ENCODE measurements at places on chromosomes 2 and 18. TPM values are rescaled to one million over a fixed set of nuclear protein-coding genes. Genes with fewer than 3 reads are reported as not detected.

- peak; percentile 34 for DNase-seq
- H3K27ac ChIP-seq = no peak overlapping the region
- no peaks in the 10 kb centered on the region for H3K27me3 ChIP-seq
- H3K36me3 ChIP-seq = no peaks in the 10 kb centered on the region
Observed at GRCh38 chr2:23436346-23437098, 51.5 kb downstream of the KLHL29 start.

- no peaks in the 10 kb centered on the region for H3K27me3 ChIP-seq
- H3K27ac ChIP-seq = no peak overlapping the region
- no peaks in the 10 kb centered on the region for H3K4me1 ChIP-seq
- DNase-seq = no peak
Observed at GRCh38 chr2:221415789-221416188, 156.3 kb downstream of the EPHA4 start.

DNA sequence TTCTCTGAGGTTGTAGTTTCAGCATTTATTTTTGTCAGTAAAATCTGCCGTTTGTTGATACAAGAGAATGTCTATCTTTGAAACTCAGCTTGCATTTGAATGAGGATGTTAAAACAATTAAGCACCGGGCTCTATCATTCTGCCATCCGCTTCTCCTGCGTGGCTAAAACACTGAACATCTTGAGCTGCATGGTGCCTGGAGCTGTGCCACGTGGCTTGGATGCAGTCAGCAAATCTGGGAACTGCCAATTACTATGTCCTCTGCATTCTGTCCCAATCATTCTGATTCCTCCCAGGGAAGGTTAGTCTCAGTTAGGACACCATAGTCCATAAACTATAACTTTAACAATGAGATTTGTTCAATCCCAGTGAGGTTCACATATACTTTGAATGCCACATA is 598.4 kb downstream of the FBXO15 start:
- H3K36me3 ChIP-seq = no peaks in the 10 kb centered on the region
- DNase-seq = peak; percentile 1
- no peaks in the 10 kb centered on the region for H3K4me1 ChIP-seq
- no peaks in the 10 kb centered on the region for H3K27me3 ChIP-seq

- no peak overlapping the region for H3K4me3 ChIP-seq
- no peaks in the 10 kb centered on the region for H3K27me3 ChIP-seq
- DNase-seq = peak; percentile 11
- H3K36me3 ChIP-seq = no peaks in the 10 kb centered on the region
- H3K27ac ChIP-seq = no peak overlapping the region
Observed at GRCh38 chr18:36073676-36074075, 6.3 kb upstream of the RPRD1A start.

GRCh38 chr2:35973132-35973736 is 382.3 kb upstream of the CRIM1 start:
- H3K4me3 ChIP-seq = no peak overlapping the region
- H3K27me3 ChIP-seq = no peaks in the 10 kb centered on the region
- H3K36me3 ChIP-seq = no peaks in the 10 kb centered on the region
- no peak overlapping the region for H3K27ac ChIP-seq
- peak; percentile 42 for DNase-seq

- no peak overlapping the region for H3K4me3 ChIP-seq
- no peak overlapping the region for H3K27ac ChIP-seq
- peak; percentile 16 for DNase-seq
- H3K4me1 ChIP-seq = no peaks in the 10 kb centered on the region
Observed at GRCh38 chr18:55124078-55124763, 165.0 kb upstream of the CCDC68 start.

DNA sequence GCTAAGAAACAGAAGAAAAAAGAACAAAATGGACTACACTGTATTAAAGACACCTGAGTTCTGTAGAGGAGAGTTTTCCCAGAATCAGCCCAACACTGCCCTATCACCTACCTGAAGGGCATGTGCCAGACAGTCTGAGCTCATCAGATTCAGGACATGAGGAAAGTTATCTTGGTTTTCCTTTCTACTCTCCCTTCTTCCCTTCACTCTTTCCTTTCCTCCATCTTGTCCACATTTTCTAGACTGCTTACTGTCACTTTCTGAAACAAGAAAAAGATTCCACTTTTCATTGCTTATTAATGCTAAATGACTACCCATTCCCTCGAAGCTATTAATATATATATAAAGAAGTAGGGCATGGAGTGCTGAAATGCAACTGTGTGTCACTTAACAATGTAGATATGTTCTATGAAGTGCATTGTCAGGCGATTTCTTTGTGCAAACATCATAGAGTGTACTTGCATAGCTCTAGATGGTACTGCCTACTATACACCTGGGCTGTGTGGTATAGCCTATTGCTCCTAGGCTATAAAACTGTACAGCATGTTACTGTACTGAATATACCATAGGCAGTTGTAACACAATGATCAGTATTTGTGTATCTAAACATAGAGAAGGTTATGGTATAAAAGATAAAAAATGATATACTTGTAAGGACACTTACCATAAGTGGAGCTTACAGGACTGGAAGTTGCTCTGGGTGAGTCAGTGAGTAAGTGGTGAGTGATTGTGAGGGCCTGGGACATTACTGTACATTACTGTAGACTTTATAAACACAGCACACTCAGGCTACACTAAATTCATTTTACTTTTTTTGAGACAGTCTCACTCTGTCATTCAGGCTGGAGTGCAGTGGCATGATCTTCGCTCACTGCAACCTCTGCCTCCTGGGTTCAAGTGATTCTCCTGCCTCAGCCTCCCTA is 145.5 kb upstream of the ITGA6 start:
- peak; percentile 92 for DNase-seq
- no peak overlapping the region for H3K4me3 ChIP-seq
- H3K27ac ChIP-seq = peak overlapping the region; percentile 67

DNA sequence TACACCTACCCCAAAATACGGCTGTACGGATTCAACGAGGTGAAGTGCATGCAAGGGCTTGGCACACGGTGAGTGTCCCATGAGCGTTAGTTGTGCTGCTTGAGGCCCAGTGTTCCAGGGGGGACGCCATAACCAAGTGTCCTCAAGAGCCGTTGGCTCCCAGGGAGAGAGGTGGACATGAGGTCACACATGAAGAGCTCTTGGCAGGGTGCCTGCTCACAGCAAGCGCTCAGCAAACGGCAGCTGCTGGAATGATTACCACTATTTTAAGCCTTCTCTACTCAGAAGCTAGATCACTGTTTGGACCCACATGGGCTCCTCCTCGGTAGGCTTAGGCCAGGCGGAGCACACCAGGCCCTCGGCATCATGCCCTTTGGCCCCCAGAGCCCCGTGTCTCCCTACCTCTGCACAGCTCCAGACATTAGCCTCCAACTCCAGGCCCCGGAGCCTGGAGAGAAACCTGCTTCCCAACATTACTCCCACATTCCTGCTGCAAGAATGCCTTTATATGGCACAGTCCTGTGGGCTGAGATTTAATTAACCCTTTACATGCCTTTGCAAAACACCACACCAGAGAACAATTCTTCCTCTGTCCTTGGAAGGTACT is 68.4 kb upstream of the PPP1CB start:
- no peaks in the 10 kb centered on the region for H3K27me3 ChIP-seq
- DNase-seq = peak; percentile 86
- peaks cover 23% of the 10 kb centered on the region for H3K4me1 ChIP-seq
- H3K36me3 ChIP-seq = no peaks in the 10 kb centered on the region
- H3K27ac ChIP-seq = peak overlapping the region; percentile 33

- no peak overlapping the region for H3K27ac ChIP-seq
- DNase-seq = no peak
- peaks cover 14% of the 10 kb centered on the region for H3K4me1 ChIP-seq
Observed at GRCh38 chr2:240250150-240250984, 109.9 kb upstream of the OTOS start.

GRCh38 chr2:68911709-68912108 is 40.5 kb upstream of the BMP10 start:
- no peak overlapping the region for H3K27ac ChIP-seq
- no peaks in the 10 kb centered on the region for H3K27me3 ChIP-seq
- peaks cover 10% of the 10 kb centered on the region for H3K4me1 ChIP-seq
- DNase-seq = no peak
- H3K4me3 ChIP-seq = no peak overlapping the region

GRCh38 chr2:69615969-69616368 is 27.6 kb downstream of the AAK1 start:
- no peak for DNase-seq
- H3K4me1 ChIP-seq = peaks cover 17% of the 10 kb centered on the region
- no peak overlapping the region for H3K27ac ChIP-seq
- no peaks in the 10 kb centered on the region for H3K27me3 ChIP-seq
- H3K36me3 ChIP-seq = peaks cover under 1% of the 10 kb centered on the region

DNA sequence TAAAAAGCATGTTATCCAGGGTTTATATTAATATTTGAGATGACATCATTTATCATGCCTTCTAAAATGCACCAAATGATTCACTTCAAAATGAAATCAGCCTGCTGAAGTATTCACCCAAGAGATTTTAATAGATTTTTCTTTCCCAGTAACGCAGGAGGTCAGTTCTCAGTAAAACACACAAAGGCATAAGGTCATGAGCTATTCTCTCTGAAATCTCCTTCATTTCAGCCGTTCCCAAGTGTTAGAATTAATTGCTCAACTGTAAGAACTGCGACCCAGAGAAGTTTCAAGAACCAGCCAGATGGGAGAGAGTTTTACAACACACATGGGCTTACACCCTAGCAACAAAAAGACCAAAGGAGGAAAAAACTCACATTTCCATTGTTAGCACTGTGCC is 84.2 kb upstream of the PHLPP1 start:
- no peak overlapping the region for H3K27ac ChIP-seq
- H3K36me3 ChIP-seq = no peaks in the 10 kb centered on the region
- no peak overlapping the region for H3K4me3 ChIP-seq
- no peak for DNase-seq
- H3K27me3 ChIP-seq = peaks cover 4% of the 10 kb centered on the region
- H3K4me1 ChIP-seq = no peaks in the 10 kb centered on the region

DNA sequence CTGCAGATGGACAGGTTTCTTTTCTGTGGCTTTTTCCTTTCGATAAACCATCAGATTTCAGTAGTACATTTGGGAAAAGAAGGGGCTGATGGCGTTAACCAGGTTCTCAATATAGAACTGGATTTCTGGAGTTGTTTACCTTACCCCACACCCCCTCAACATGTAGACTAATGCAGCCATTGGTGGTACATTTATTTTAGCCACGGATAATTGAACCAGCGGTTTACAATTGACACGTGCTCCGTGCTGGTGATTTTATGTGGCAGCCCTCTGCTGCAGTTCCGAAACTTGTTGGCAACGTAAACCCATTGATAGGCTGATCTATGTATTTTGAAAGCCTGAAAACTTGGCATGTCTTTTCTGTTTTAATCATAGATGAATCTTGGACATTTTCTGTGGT is 5.4 kb downstream of the SOX11 start:
- peak overlapping the region; percentile 79 for H3K4me3 ChIP-seq
- H3K36me3 ChIP-seq = no peaks in the 10 kb centered on the region
- H3K27me3 ChIP-seq = no peaks in the 10 kb centered on the region
- H3K27ac ChIP-seq = peak overlapping the region; percentile 95

DNA sequence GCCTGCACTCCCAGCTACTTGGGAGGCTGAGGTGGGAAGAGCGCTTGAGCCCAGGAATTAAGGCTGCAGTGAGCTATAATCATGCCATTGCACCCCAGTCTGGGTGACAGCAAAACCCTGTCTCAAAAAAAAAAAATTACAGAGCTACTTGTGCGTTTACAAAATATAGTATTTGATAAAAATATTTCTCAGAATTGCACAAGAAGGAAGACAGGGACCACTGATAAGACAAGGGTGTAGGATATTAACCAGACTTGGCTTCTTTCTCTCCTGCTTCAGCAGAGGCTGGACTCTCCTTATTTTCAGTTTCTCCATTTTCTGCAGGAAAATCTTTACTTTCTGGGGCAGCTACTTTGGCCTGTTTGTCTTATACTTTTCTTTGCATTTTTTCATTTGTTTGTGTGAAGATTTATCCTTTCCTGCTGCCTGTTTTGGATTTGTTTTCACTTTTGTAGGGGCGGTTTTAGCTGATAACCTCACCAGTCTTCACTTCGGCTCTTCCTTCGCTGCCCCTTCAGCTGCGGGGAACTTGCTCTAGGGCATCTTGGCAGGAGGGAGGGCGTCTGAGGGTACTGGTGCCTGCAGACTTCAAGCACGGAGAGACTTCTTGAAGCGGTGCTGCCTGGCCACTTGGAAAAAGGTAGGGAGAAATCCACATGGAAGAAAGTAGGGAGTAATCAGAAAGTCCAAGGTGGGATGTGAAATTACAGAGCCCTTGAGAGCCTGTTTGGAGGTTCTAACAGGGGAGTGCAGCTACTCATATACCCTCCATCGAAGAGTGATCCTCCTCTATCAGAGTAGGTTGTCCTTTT is 14.9 kb upstream of the ZDBF2 start:
- H3K27ac ChIP-seq = no peak overlapping the region
- H3K27me3 ChIP-seq = peaks cover 57% of the 10 kb centered on the region
- H3K36me3 ChIP-seq = no peaks in the 10 kb centered on the region
- H3K4me1 ChIP-seq = no peaks in the 10 kb centered on the region
- H3K4me3 ChIP-seq = no peak overlapping the region

GRCh38 chr2:70703900-70704549 is 64.0 kb downstream of the ADD2 start:
- H3K4me1 ChIP-seq = no peaks in the 10 kb centered on the region
- no peaks in the 10 kb centered on the region for H3K27me3 ChIP-seq
- no peak overlapping the region for H3K27ac ChIP-seq
- H3K4me3 ChIP-seq = no peak overlapping the region
- H3K36me3 ChIP-seq = no peaks in the 10 kb centered on the region
- no peak for DNase-seq

GRCh38 chr2:231342061-231342711 is 53.3 kb upstream of the B3GNT7 start:
- DNase-seq = no peak
- no peaks in the 10 kb centered on the region for H3K27me3 ChIP-seq
- no peak overlapping the region for H3K4me3 ChIP-seq
- peaks cover 11% of the 10 kb centered on the region for H3K36me3 ChIP-seq
- no peak overlapping the region for H3K27ac ChIP-seq

GRCh38 chr2:64769392-64770044 is 115.8 kb upstream of the SERTAD2 start:
- no peaks in the 10 kb centered on the region for H3K27me3 ChIP-seq
- H3K36me3 ChIP-seq = no peaks in the 10 kb centered on the region
- H3K4me3 ChIP-seq = no peak overlapping the region
- no peak for DNase-seq
- H3K4me1 ChIP-seq = peaks cover 16% of the 10 kb centered on the region

DNA sequence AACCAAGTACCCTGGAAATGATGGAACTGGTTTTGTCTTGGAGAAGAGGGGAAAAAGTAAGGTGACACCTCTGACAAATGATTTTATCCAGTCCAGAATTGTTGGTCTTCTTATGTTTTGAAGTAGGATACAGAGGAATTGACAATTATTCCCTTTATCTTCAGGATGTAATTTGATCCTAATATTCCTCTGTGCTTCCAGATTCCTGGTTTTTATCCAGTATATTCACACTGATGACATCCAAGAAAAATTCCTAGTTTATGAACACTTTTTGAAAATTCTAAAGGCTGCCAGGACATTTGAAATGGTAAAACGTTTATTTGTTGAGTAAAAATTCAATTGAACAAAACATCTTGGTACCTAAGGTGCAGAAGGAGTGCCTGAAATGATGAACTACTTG is 22.2 kb upstream of the ETAA1 start:
- no peaks in the 10 kb centered on the region for H3K27me3 ChIP-seq
- peak overlapping the region; percentile 62 for H3K27ac ChIP-seq
- peak; percentile 38 for DNase-seq

Gene ZNF385B
- total RNA-seq = not detected

Gene TXNDC2
- 0.18 TPM for total RNA-seq

Gene CHRNA1
- total RNA-seq = 0.90 TPM

Gene RAB6C
- not detected for total RNA-seq

Gene RGPD3
- total RNA-seq = 0.18 TPM

Gene IL1F10
- total RNA-seq = not detected

Gene ONECUT2
- total RNA-seq = under 0.01 TPM

Gene ARHGAP28
- 3.8 TPM for total RNA-seq

Gene RAB1A
- 114 TPM for total RNA-seq

Gene KCNG2
- not detected for total RNA-seq

Gene SP140
- 1.4 TPM for total RNA-seq

Gene LIPG
- total RNA-seq = under 0.01 TPM

Gene COL4A4
- total RNA-seq = 0.28 TPM

Gene DOK6
- 2.7 TPM for total RNA-seq

Gene GKN2
- total RNA-seq = not detected

Gene ANKRD53
- 0.54 TPM for total RNA-seq
